Midbrain (tissue), 1 donor: ENCODE measurements at places on chromosomes 16 and 17.

GRCh38 chr16:27066668-27067537 lies at the start of gene C16orf82:
C16orf82 (plus strand) TSS chr16:27066927.
- no peak for DNase-seq

- DNase-seq: no peak
Observed at GRCh38 chr17:43846963-43847371, at the start of gene CD300LG. CD300LG (plus strand) TSS chr17:43847176; CDS start chr17:43847217, 41 bp downstream.

GRCh38 chr16:27566417-27566816 lies 16.5 kb downstream of the KATNIP start:
- DNase-seq: no peak

DNA sequence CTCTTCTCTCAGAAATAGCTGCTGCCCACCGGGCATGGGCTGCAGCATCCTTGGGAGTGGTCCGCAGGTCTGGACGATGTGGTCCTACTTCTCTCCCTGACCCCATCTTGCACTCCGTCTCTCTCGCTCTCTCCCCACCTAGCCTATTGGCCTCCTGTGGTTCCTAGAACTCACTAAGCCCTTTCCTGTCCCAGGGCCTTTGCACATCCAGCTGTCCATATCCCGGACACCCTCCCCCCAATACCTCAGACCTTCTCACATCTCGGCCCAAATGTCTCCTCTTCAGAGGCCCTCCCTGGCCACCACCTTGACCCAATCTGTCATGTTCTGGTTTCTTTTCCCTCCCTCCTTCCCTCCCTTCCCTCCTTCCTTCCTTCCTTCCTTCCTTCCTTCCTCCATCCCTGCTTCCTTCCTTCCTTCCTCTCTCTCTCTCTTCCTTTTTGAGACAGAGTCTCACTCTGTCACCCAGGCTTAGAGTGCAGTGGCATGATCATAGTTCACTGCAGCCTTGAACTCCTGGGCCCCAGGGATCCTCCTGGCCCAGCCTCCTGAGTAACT lies 4.5 kb downstream of the SLC4A1 start:
- DNase-seq: no peak

- DNase-seq: no peak
Observed at GRCh38 chr16:24875466-24875865, 29.7 kb downstream of the SLC5A11 start.

DNA sequence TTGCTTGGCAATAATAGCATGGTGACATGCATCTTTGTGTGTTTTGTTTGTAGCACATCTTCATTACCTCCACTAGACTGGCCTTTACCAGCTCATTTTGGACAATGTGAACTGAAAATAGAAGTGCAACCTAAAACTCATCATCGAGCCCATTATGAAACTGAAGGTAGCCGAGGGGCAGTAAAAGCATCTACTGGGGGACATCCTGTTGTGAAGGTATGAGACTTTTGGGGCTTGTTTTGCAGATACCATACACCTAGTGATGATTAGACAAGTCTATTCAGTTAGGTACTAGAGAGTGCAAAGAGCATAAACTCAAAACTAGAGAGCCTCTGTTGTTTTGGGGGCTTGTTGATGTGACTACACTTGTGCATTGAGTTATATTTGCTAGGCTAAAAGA lies 41.2 kb downstream of the NFATC3 start:
- no peak for DNase-seq

DNA sequence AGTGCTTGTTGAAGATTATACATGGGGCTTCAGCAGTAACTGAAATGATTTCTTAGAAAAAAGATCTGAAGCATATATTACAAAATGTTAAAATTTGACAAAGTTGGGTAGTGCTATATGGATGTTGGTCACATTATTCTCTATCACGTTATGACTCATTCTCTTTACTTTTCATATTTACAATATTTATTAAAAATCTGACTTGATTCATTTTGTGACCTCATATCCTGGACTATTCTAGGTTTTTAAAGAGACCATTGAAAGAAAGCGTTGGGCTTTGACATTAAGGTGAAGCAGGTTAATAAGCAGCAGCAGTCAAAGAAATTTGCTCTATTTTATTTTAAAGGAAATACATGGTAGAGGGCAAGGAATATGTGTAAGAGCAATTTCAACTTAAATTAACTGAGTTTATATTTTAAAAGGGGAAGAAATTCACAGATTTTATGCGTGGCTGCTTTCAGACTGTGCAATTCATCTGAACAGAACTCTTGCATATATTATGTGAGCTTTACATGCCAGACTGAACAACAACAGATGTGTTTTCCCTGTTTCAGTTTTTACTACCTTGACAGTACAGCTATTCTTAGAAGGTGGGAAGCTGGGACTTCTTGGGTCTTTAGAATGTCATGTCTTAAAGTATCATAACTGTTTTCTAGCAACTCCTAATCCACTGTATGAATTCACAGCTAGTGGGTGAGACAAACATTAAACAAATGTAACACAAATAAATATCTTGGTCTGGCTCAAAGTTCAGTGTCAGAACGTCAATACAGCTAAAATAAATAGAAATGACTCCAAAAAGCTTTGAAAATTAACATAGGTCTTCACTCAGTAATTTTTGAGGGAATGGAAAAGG lies 10.4 kb upstream of the FAM20A start:
- no peak for DNase-seq

DNA sequence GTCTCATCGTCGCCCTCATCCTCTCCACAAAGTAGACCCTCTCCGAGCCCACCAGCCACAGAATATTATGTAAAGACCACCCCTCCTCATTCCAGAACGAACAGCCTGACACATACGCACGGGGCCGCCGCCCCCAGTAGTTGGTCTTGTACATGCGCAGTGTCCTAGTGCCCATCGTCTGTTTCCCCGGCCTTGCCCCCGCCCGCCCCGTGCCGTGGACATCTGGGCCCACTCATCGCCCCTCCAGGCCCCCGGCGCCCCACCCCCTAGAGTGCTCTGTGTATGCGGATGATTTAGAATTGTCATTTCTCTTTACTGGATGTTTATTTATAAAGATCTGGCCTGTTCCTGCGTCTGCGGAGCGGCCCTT lies 475 bp upstream of the AMDHD2 start:
- DNase-seq: no peak

DNA sequence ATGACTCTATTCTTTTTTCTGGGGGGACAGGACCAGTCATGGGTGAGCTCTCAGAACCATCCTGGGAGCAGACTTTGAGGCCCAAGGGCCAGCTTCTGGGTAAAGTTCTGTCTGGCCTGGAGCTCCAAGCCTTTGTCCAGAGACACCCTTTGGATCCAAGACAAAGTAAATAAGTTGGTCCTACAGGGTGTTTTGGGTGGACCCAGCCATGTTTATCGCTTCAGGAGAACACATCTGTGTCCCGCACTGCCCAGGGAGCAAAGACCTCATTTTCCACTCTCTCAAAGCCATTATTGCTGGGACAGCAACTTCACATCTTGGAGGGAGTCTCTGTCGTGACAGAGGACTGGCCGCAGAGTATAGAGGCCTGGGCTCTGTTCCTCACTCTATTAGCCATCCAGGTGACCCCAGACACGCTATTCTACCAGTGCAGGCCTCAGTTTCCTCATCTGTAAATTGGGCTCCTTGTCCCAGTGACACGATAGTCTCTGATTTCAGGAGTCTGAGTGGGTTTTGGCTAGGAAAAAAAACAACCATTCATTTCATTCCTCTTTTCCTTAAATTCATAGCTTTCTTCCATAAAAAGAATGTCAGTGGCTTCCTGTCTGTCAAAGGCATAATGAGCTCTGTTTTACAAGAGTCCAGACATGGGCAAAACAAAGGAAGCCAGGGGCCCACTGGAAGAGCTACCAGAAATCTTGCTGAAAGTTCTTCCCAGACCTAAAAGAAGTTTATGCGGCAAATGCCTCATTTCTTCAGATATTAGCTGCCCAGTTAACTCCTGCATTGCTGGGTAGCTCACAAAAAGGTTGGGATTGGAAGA lies 62.4 kb downstream of the PECAM1 start:
- DNase-seq: no peak

DNA sequence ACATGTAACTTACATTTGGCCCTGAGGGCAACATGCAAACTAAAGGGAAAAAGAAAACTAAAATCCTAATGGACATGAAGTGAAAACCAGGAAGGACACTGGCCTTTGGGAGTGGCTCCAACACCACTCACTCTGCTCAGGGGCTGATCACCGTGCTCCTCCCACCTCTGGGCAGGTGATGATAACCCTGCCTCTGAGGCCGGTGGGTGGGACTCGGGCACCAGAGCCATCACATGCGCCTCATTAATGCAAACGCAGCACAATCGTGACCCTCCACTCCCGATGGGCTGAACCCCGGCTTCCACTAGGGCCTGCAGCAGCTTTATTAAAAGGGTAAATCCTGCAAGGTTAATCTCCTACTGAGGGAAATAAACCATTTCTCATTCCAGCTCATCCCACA lies 4.7 kb downstream of the KLHDC4 start:
- no peak for DNase-seq

DNA sequence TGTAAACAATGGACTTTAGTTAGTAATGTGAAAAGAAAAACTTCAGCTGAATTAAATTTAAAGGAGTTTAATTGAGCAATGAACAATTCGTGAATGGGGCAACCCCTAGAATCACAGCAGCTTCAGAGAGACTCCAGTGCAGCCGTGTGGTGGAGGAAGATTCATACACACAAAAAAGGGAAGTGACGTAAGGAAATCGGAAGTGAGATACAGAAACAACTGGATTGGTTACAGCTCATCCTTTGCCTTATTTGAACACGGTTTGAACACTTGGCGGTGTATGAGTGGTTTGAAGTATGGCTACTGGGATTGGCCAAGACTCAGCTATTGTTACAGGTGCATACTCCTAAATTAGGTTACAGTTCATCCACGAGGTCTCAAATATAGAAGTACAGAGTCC lies 460.4 kb upstream of the ASIC2 start:
- no peak for DNase-seq
